Renal cortical epithelial cell (primary cell): ENCODE measurements at places on chromosomes 1 and 21.

DNA sequence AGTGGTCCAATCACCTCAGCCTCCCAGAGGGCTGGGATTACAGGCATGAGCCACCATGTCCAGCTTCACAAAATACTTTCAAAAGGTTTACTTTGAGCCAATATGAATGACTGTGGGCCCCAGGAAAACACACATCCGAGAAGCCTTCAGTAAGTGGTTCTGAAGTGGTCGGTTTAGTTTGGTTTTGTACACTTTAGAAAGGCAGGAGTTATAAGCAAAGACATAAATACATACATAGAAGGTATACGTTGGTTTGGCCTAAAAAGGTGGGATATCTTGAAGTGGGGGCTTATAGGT, 3.2 kb upstream of the MIB2 start:
- no peak for DNase-seq

- DNase-seq: no peak
Observed at GRCh38 chr1:41315871-41316270, 45.4 kb upstream of the FOXO6 start.

DNA sequence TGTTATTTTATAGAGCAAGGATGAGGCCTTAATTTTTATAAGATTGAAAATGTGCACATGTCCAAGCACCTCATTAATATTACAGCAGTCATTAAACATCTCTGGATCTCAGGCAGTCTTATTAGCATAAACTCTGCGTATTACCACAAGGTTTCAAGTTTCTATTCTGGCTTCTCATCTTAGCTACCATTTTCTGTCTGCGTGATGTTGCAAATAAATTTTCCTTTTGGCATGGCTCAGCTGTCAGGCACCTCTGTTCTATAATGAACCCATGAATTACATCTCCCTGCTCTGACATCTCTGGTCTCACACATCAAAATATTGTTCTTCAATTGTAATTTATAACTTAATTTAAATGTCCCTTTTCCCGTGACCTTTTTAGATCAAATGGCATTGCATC, 156.5 kb downstream of the SLC45A1 start:
- no peak for DNase-seq

DNA sequence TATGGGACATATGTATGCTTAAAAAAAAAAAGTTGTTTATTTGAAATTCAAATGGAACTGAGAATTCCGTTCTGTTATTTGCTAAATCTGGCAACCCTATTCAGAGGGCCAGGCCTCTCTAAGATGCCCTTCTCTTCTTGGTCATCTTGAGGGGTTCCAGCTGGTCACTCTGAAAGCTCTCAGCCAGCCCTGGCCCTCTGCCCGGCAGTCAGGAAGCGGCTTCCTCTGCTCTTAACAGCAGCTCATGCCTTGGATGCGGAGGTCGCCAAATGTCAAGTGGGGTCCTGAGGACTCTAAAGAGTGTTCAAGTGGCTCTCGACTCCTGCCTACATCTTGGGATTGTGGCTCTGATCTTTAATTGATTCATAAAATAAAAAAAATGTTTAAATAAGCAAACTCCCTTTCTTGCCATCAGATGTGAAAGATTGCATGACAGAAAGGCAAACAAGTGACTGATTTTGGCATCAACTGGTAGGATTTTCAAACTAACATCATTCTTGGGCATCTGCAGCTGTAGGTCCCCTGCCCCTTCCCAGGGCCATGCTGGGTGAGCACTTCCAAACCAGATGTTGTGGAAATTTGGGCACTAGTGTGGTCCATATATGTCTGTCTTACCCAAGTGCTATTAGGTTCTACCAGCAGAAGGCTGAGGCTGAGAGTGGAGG, 130.8 kb downstream of the PRDM2 start:
- DNase-seq: no peak

DNA sequence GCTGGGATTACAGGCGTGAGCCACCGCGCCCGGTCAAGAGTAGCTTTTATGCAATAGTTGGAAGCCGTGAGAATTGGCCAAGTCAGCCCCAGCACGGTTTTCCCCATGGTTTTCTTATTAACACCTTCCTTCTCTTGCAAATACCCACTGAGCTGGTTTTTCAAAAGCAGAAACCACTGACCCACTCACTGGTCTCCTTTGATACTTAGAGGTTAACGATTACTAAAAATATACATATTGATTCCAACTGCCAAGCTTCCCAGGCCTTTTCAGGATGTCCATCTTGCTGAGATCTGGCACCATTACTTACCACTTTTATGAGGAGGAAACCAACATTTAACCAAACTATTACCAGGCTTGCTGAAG, 25.9 kb upstream of the TARDBP start:
- no peak for DNase-seq

GRCh38 chr1:86953167-86953566, 38.7 kb downstream of the HS2ST1 start:
- no peak for DNase-seq

- DNase-seq: no peak
Observed at GRCh38 chr21:38820471-38821239, 14.9 kb downstream of the ETS2 start.

GRCh38 chr1:197671140-197671539, 104.1 kb downstream of the DENND1B start:
- no peak for DNase-seq

DNA sequence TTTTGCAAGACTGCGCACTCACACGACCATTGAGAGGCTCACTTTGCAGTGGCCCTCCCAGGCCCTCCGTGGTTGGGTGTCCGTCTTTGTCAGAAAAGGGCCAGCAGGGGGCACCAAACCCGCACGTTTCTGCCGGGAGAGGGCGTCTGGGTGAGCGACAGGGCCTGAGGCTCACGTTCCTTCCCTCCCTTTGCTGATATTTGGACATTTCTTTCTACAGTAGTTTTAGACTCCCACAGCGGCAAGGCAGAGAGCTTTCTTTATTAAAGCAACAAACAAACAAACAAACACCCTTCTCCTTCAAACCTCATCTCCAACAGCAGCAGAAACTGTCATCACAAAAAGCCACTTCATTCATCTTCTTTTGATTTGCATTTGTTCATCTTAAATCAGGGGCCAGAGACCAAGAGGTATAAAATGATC, 79.2 kb upstream of the WDR26 start:
- DNase-seq: peak; percentile 36

GRCh38 chr1:150626150-150626549, 3.3 kb downstream of the ENSA start:
- DNase-seq: peak; percentile 77

DNA sequence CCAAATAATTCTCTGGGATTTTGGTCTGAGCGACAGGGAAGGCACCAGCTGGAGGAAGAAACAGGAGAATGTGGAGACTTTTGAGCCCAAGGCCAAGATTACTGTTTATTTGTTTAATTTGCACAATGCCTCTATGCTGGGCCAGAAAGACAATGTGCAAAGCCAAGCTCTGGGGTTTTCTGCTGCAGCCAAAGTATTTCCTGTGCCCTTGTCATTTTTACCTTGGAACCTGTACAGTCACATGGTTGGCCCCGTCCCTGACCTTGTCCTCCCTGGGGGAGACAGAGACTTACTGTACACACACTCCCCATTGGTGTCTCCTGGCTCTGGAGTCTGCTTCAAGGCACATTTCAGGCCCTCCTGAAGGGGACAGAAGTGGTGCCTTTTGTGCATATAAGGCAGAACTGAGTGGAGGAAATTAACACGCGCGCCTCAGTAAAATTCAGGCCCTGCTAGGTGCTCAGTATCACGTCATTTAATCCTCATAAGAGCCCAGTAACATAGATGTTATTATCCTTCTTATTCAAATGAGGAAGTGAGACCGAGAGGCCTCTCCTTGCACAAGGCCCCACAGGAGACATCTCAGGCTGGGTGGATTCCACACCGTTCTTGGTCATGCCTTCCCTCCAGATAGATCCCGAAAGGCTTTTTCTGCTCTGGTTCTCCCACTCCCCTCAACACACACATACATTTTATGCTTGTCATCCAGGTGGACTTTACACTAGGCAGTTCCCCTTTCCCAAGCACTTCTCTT, 21.1 kb downstream of the C1orf115 start:
- DNase-seq: no peak

DNA sequence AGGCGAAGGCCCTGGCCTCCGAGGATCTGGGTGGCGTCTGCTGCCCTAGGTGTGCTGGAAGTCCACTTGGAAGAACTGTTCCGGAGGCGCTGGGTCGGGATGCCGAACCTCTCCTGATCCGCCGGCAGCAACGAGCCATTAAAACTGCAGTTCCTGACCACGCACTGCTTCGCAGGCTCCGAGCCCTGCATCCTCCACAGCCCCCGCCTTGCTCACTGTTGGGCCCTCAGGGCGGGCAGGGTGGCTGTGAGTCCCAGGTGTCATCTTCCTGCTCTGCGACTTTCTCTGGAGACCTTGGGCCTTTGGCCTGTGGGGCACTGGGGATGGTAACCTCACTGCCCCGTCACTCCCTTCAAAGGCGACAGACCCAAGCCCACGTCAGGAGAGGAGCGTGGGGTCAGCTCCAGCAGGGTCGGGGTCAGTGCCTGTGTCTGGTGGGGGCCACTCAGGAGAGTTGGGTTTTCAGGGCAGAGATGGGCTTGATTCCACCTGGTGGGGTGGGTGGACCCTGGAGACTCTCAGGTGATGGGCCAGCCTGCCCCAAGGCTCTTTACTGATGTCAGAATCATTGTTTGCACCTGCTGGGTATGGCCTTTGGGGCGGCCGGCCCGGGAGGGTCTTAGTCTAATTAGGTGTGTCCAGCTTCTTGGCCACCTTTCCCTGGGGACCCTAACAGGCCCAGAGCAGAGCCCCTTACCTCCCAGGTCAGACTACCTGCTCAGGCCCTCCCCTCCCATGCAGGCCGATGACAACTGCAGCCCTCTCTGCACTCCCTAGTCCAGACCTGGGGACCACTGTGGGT, 3.1 kb downstream of the PRXL2B start:
- DNase-seq: no peak
